ENCODE measurements at places on chromosomes 3 and 15.

DNA sequence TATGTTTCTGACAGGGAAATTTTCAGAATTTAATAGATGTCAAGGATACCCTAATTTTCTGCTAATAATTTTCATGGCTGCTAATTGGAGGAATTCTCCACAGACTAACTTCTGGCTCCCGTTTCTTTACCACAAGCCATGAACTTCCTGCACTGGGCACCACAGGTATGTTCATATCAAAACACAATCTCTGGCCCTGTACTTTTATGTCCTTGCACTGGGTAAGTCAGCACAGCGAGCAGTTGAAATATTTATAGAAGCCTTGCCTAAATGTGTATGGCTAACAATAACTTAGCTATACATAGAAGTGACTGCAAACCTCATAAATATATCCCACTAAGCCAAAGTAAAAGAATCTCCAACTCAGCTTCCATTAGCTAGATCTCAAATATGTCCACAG lies 246.9 kb downstream of the ZIC1 start:
- DNase-seq = no peak

GRCh38 chr3:42638339-42638842 lies 15.1 kb upstream of the ZBTB47 start:
- peak; percentile 72 for DNase-seq

GRCh38 chr3:157104928-157105652 lies 54.9 kb downstream of the CCNL1 start:
- peak; percentile 50 for DNase-seq

DNA sequence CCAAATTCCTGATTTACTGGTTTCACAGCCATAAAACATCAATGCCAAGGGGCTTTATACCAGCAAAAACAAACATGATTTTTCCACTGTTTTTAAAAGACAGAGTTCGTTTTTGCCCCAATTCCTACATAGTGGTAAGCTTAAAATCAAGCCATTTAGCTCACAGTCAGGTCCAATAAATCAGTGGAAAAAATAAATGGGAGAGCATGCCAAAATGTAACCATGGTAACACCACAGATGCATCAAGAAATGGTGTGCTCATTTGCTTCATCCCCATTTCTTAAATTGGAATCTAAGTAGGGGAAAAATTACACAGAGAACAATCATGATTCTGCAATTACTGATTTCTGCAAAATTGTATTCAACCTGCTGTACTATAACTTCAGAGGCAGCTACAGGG lies 418.8 kb downstream of the MAGI1 start:
- no peak for DNase-seq

DNA sequence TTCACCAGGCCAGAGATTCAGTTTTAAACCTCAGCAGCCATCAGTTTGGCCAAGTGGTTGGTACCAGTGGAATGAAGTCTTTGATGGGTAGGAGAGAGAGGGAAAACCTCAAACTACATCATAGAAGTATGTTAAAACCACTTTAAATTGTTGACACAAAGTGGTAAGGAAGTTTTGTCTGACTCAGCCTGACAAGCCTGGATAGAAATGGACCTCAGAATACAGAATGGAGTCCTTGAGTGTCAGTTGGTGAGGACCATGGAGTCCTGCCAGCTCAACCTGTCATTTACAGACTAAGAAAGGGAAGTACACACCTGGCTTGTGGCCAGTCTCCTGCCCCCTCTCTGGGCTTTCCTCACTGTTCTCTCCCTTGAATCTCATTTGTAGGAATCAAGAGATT lies 12.1 kb downstream of the EAF1 start:
- DNase-seq = no peak

DNA sequence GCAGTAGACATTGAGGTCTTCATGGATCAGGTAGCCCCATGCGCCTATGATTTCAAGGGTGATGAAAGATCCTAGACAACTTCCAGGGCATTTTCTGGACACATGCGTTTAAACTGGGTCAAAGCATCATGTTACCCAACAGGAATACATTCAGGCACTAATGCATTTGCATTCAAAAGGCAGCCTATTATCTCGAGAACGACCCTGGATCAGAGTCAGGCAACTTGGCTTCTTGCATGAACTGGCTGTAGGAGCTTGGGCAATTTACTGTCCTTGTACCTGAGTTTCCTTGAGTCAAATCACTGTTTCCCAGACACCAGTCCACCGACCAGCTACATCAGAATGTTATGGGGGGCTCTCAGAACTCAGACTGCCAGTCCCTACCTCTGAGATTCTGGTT lies 51.5 kb upstream of the CHST2 start:
- no peak for DNase-seq

GRCh38 chr15:59654046-59654445 lies 3.3 kb downstream of the GTF2A2 start:
- no peak for DNase-seq

DNA sequence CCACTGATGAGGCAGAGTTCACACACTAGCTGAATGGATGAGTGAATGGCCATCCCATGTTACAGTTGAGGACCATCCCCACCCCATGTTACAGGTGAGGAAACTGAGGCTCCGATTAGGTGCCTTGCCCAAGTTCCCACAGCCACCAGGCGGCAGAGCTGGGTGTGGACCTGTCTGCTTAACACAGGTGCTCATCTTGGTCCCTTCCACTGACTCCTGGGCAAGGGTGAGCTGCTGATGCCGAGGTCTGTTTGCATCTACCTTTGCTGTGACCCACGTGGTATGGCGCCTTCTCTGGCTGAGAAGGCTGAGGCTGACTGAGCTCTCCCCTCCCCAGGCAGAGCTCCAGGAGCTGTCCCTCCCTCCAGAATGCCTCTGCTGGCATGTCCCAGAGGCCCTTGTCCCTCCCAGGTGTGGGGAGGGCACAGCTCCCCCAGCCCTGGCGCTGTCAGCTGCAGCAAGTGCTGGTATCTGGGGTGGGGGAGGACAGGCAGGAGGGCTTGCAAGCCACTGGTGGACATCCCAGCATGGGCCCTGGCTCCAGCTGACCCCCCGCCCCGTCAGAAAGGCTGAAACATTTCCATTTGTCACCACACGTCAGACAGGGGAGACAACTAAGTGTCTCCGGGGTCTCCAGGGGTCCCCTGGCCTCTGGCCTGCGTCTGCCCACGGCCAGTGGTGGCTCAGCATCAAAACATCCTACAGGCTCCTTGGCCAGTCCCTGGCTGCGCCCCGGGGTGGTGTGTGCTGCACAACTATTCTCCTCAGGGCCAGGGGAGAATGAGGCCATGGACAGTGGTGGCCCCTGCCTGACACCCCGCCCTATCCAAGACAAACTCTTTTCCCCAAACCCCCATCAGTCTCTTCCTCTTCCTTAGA lies 105.4 kb downstream of the ADCY5 start:
- DNase-seq = no peak

DNA sequence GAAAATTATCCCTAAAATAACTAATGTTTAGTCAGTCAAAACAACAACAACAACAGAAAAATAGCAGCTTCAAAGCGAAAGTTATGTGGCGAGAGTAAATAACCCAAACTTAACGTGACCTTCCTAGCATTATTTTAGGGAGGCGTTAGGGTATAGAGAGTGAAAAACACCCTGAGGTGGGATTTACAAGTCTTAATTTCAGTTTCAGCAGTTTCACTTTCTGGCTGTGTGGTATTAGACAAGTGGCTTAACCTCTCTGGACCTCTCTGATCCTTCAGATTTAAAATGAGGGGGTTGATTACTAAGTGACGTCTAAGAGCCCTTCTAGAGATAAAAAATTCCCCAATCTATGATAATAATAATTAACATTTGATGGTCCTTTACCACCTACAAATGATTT lies 291.2 kb downstream of the ZBTB20 start:
- no peak for DNase-seq

DNA sequence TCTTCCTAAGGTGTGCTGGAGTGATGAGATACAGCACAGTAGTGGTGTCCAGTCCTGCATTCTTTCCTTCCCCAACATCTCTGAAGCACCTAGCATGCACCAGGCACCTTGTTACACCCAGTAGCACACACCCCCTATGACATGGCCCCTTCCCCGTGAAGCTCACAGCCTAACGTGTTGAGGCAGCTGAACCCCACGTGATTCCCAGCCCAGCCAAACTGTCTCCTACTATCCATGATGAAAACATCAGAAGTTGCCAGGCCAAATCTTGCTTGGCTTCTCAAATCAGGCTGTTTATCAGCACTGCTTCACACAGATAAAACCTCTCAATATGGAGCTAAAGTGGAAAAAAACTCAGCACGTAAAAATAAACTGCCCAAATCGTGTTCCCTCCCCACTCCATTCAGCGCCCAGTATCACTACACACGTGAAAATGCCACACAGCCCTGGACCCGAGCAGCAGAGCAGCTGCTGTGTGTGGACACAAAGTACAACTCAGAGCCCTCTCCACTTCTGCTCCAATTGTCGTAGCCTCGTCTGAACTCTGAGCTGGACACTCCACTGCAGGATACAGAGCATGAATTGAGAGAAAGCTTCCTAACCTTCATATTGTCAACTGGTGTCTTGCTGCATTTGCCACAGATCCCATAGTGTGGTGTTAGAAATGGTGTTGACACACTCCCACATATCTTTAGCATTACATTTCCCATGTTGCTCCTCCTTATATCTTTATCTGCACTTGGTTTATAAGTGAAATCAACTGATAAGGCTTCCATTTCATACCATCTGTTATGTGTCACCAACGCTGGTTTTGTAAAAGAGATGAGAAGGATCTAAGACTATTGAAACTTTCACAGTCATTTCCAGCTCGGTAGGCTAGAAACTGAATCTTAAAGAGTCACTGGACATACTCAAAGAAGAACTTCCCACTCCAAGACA lies 279.8 kb downstream of the RORA start:
- no peak for DNase-seq

DNA sequence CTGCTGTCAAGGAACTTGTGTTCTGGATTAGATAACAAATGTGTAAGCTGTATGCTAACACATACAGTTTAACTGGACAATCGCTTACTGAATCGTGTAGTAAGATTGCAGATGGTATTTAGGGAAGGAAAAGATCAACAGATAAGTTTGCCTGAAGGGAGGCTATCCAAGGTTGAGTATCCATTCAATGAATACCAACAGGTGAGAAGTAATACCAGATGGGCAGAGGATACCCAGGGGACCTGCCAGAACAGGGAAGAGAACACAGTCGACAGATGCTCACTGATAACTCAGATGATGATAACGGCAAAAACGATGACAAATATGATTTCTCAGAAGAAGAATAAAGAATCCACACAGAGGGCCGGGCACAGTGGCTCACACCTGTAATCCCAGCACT lies 3.2 kb upstream of the UACA start:
- no peak for DNase-seq

DNA sequence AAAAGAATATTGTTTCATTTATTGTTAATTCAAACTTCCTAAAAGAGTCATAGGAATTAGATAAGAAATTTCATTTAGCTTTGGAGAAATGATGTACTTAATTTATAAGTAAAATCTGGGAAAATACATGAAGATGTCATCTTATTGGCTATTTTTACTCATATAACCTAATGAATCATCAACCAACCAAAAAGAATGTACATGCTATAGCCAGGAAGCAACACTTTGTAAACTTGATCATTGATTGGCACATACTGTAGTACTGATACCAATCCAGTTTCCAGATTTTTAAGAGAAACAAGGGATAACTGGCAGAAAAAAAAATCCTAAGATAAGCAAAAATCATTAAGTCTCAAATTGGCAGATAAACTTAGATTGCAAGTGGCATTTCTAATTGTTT lies 207.9 kb upstream of the CDIN1 start:
- DNase-seq = no peak

GRCh38 chr15:67042551-67043142 lies 22.8 kb upstream of the SMAD3 start:
- no peak for DNase-seq
